ENCODE measurements at places on chromosomes 7 and 10.

DNA sequence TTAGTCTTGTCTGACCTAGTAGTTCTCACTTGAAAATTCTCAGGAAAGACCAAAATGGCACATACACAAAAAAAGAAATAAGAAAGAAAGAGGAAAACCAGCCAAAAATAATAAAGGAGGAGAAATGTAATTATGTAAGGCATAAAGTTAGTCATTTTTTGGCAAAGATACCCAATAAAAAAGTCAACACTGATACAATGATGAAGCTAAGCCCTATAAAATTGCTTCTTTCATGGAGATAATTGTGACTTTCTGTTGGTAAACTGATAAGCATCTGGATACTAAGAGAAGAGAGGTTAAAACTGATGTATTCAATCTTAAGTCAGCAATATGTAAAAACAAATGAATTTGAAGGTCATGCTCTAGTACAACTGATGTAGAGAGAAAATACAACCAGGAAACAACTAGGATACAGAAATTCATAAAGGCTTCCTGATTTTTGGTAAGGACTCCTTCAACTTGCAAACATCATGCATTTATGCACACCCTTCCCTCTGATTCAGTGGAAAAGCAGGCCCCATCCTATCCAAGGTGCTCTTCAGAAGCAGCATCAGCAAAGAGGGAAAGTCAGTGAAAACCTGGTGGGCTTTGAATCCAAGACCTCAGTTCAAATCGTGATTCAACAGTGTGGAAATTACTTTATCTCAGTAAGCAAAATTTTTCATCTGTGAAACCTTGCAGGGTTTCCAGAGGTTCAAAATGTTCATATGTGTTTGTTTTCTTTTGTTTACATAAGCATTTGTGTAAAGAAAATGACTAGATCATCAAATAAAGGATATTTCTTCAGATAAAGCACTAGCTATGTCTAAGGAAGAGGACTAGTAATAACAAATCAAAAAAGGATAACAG lies 32.6 kb downstream of the IMMP2L start:
- no peak for DNase-seq

- no peak for DNase-seq
Observed at GRCh38 chr10:81876253-81877077, 1.5 kb downstream of the NRG3 start.

GRCh38 chr7:1752771-1753563 lies 82.9 kb downstream of the ELFN1 start:
- no peak for DNase-seq

- DNase-seq: no peak
Observed at GRCh38 chr7:98868450-98868849, 1.4 kb downstream of the TMEM130 start.

GRCh38 chr10:69394020-69394419 lies 22.7 kb downstream of the TACR2 start:
- no peak for DNase-seq

DNA sequence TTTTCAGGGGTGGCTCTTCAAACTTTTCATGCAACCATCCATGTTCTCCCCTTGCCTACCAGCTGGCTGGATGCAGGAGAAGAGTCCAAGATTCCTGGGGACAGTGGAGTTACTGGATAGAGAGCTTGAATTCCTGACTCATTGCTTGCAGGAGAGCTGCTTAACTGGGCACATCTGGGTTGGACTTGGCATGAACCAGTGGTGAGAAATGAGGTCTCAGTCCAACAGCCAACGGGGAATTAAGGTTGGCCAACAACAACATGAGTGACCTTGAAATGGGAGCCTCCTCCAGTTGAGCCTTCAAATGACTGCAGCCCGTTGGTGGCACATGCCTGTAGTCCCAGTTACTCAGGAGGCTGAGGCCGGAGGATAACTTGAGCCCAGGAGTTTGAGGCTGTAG lies 58.1 kb upstream of the OPN4 start:
- DNase-seq: no peak

GRCh38 chr7:117479225-117480054 lies at the start of gene CFTR:
Gene CFTR, plus strand, starts transcription at chr7:117480025. Its CDS starts 70 bp downstream, at chr7:117480095.
- no peak for DNase-seq

- no peak for DNase-seq
Observed at GRCh38 chr10:3887404-3887803, 102.4 kb upstream of the KLF6 start.

DNA sequence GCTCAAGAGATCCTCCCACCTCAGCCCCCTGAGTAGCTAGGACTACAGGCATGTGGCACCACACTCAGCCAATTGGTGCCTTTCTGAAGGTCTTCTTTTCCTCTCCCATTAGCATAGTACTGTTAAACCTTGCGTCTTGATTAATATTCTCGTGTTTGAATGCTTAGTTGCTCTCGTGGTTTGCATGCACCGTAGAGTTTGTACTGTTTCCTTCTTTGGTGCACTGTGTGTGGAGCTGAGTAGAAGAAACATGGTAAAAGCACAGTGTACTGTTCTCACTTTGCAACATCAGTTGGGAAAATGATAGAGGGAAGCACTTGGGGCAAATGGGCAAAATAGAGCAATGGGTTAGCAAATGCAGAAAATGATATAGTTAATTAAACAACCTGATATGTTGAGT lies 27.6 kb upstream of the RPA3 start:
- DNase-seq: no peak

- DNase-seq: no peak
Observed at GRCh38 chr10:72821606-72822005, 71.9 kb upstream of the OIT3 start.

- no peak for DNase-seq
Observed at GRCh38 chr10:72792288-72792687, 100.3 kb downstream of the MCU start.

DNA sequence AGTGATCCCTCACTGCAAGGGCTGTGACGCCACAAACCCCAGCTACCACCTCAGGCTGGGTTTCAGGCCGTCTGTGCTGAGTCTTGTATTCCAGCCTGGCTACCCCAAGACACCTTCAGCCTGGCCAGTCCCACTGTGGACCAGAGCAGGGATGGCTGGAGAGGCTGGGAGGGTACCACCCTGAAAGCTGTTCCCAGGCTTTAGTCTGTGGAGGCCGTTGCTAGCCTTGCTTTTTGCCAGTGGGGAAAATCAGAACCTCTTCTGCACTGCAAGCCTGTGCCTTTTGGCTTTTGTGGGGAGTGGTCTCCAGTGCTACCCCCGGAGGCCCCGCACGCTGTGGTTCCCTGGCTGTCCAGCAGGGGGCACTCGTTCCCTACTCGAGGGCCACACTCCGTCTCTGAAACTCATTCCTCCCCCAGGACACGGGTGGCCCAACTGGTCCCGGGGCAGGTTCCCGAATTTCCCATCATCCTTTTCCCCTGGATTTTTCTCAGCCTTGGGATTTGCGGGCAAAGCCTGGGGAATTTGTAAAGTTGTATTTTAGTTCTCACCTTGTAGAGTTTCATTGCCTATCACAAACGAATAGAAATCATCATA lies 128.4 kb upstream of the BTBD16 start:
- no peak for DNase-seq

- no peak for DNase-seq
Observed at GRCh38 chr10:43557214-43557613, 17.2 kb downstream of the ZNF239 start.

All from stimulated activated CD8-positive, alpha-beta memory T cell treated with anti-CD3 and anti-CD28 coated beads, Interleukin-15, amount 100 ng/mL, for 4 hours (primary cell).